ENCODE measurements at places on chromosomes 11 and 22.

GRCh38 chr11:72753341-72754148 is 1.3 kb upstream of the ARAP1 start:
- DNase-seq: no peak

DNA sequence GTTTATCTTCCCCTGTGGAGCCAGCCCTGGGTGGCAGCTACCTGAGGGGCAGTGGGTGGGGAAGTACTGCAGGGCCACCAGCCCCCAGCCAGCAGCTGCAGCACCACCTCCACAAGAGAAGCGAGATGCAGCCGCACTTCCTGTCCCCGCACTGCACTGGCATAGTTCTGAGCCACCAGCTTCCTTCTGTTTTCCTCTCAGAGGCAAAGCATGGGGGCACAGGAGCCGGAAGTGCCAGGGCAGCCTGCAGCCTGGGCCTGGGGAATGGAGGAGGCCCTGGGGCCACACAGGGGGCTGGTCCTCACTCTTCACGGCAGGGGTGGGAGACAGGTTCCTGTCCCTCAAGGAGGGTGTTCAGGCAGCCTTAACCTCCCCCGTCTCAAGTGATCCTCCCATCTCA is 11.9 kb upstream of the SH3BP1 start:
- DNase-seq: no peak

DNA sequence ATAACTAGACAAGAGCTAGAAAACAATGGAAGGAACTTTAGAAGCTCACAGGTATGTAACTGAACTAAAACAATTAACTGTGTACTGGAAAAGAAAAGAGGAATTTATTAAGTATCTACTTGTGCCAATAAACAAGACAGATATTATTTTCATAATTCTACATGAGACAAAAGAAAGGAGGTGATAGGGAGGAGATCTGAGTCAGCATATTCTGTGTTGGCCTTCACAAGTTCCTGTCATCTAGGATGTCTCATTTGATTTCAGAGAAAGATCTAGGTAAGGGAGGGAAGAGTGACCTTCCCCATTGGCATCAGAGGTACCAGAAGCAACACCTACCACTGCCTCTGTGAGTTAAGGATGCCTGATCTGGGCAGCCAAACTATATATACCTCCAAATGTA is 34.8 kb upstream of the TEAD1 start:
- DNase-seq: no peak

DNA sequence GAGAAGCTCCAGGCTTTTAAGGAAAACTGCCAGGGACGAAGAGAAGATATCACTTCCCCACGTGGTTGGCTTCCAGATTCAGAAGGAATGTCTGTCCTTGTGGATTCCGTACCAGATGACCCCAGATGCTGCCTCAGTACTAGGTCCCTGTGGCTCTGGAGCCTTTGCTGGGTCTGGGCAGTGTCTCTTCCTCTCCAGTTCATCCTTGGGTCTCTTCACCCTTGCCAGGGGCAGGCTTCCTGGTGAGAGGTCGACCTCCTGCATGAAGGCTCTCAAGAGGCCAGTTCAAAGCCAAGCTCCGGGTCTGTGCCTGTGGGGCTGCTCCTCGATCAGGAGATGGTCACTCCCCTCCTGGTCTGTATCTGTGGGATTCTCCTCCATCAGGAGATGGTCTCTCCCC is 74.7 kb upstream of the B3GAT1 start:
- no peak for DNase-seq

DNA sequence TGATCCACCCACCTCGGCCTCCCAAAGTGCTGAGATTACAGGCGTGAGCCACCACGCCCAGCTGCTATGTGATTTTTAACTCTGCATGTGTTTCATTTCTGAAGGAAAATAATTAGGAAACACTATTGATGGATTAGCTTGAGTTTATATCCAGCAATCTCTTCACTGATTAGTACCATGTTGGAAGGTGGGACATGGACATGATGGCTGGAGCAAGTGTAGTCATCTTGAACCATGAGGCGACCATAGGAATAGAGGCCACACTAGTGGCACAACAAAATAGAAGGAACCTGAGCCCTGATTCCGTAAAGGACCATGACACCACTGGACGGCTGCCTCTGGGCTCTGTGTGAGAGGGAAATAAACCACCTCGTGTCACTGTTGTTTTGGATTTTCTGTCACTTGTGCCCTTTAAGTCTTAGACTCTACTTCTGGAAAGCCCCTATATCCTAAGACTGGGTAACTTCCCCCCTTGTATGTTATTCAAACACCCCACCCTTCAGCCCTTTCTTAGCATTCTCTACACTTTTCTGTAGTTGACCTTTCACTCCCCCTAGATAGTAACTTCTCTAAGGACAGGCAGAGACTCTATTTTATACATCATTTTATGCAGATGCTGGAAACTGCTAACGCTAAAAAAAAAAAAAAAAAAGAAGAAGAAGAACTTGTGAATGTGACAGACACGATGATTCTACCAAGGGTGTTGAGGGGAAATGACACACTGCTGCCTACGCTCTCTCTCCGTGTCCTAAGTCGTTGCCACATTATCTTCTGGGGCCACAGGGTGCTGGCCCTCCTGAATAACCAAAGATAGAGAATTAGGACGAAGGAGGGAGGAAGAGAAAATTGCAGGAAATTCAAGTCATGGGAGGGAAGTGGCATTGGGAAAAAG is 2.7 kb upstream of the VPS37C start:
- no peak for DNase-seq

DNA sequence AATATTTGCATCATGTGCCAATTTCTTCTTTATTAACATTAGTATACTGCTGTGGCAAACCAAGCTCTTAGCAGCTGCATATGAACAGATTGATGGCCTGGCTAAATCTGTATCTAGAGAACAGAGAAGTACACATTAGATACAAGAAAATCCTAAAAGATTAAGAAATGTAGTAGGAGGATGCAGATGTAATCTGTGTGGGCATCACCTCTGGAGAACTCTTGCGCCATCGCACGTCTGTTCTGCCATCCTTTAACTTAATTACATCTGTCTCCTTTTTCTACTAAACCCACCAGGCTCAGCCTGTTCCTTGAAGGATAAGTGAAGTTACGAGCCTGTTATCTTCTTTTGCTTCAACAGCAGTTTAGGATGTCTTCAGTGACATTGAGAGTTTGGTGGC is 196.4 kb upstream of the PITPNB start:
- DNase-seq: no peak

- DNase-seq: no peak
Observed at GRCh38 chr11:131408025-131408640, 37.7 kb downstream of the NTM start.

GRCh38 chr11:10401256-10401655 is 53.8 kb upstream of the AMPD3 start:
- DNase-seq: no peak

- no peak for DNase-seq
Observed at GRCh38 chr11:65309006-65309405, 5.7 kb upstream of the CDC42EP2 start.

- no peak for DNase-seq
Observed at GRCh38 chr11:119178166-119178680, 7.1 kb upstream of the NHERF4 start.

DNA sequence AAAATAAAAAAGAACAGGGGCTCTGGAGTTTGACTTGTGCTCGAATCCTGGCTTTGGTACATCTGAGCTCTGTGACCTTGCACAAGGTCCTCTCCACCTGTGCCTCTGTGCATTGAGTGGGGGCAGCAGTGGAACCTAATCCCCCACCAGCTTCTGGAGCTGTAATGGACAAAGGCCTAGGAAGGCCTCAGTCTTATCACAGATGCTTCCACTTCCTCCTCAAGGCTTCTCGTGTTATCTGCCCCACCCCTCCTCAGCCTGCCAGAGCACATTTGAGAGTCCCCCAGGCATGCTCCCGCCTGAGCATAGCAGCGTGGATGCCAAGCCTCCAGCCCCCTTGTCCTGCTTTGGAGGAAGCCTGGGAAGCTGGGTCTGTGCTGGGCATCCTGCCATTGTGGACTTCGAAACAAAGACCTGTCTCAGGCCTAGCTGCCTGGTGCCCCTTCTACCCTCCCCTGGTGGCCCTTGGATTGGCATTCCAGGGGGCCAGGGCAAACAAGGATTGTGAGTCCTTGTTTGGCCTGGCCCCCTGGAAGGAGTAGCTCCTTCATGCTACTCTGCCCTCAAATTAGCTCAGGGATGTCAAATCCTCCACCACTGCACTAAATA is 15.0 kb downstream of the SLC35E4 start:
- DNase-seq: peak; percentile 64

DNA sequence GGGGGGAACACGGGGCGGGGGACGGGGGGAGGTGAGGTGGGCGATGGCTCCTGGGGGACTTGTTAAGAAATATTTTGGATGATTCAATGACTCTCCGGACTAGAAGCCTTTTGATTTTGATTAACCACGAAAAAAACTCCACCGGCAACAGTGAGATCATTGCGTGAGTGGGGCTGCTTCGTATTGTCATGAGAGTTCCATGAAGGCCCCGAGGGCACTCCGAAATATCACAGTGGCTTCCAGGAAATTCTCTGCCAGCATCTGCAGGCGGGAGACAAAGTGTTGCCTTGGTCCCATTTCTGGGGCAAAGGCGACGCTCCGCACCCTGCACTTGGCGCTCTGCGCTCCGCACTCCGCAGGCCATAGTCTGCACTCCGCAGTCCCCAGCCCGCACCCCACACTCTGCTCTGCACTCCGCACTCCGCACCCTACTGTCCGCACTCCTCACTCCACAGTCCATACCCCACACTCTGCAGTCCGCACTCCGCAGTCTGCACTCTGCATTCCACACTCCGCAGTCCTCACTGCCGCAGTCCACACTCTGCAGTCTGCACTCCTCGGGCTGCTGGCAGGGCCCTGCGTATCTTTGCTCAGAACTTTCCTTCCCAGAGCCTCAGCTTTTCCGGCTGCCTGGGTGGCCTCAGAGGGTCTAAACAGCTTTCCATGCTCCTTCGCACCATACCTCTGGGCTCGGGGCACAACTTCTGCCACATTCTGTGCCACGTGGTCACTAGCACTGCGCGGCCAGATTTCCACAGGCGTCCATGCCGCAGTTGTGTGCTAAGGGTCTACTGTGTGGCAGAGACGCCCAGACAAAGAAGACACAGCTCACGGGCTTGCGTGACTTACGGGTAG is 61.1 kb downstream of the LINC01488 start:
- no peak for DNase-seq

DNA sequence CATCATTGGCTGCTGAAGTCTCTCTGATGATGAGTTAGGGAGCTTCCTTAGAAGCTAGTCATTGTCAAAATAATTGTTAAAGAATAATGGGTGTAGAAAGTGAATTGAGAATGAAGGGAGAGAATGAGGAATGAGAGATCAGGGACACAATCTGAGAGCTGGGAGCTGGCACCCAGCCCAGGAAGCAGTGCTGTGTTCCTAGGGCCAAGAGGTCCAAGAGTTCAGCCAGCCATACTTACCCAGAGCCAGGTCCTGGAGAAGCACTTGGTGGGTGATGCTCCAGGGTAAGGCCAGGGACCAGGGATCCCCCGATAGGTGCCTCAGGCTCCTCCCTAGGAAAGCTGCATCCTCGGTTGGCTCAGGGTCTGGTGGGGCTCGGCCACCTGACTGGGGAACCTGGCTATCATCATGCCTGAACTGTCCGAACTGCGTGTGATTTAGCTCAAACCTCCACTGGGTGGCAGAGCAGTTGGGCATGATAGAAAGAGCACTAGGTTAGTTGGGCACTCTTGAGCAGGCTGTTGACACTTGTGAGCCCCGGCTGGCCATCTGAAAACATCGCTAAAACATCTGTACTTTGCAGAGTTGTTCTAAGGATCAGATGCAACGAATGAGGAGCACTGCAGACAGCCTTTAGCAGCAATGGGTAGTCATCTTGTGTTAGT is 123.9 kb upstream of the NCAM1 start:
- DNase-seq: peak; percentile 13

GRCh38 chr11:102422817-102423712 is 29.5 kb downstream of the TMEM123 start:
- no peak for DNase-seq

GRCh38 chr11:105168457-105168856 is 28.9 kb upstream of the CARD18 start:
- no peak for DNase-seq

DNA sequence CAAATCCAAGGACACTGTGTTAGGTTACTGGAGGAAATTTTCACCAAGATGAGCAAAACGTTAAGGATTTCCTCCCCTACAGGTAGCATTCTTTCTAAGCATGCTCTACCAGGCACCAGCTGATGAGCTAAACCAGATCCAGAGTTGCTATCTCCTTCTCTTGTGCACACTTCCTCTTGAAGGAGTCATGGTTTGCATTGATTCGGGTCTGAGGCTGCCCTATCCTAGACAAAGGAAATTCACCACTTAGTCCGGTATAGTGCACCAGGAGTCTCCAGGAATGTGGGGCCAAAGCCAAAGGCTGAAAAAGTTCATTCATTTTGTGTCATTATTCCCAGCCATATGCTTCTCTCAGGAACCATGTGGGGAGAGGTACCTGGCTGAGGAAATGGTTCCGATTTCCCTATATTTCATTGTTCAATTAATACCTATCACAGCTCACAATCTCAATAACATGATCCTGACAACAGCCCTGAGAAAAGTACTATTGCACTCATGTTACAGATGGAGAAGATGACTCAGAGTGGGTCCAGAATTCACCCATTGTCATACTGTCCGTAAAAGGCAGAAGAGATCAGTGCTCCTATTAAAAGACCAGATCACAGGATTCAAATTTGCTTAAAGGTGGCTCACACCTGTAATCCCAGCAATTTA is 39.1 kb downstream of the SLC35F2 start:
- no peak for DNase-seq

- no peak for DNase-seq
Observed at GRCh38 chr22:28095316-28096095, 176.4 kb upstream of the PITPNB start.

- no peak for DNase-seq
Observed at GRCh38 chr11:35964841-35965240, 21.0 kb downstream of the LDLRAD3 start.

DNA sequence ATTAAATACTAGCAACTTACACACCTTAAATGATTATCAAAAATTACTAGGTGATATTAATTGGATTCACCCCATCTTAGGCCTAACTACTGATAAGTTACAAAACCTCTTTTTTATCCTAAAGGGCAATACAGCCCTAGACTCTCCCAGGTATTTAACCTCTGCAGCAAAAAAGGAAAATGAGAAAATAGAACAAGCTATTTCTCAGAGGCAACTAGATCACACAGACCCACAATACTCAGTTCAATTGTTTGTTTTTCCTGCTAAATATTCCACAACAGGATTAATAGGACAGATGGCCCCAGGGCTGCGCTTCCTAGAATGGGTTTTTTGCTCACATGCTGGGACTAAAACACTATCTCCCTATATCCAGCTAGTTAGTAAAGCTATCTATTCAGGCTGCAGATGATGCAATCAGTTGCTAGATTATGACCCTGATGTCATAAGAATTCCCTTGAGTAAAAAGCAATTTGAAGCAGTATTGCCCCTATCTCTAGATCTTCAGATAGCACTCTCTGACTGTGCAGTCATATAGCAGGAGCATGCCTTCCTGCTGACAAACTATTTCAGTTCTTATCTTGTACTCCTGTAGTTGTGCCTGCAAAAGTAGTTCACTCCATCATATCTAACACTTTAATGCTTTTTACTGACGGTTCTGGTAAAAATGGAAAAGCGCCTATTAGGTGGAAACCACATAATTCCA is 1595.5 kb upstream of the TENM4 start:
- DNase-seq: no peak

- no peak for DNase-seq
Observed at GRCh38 chr22:49918911-49919881, 762 bp downstream of the CRELD2 start.

- DNase-seq: no peak
Observed at GRCh38 chr11:125199915-125200314, 35.4 kb downstream of the PKNOX2 start.

GRCh38 chr11:25566298-25567200 is 765.4 kb upstream of the ANO3 start:
- DNase-seq: no peak
